ENCODE measurements at places on chromosomes 16 and 17. TPM values are rescaled to one million over a fixed set of nuclear protein-coding genes. Genes with fewer than 3 reads are reported as not detected.

ZNF286A gene
- total RNA-seq, result 31.9 TPM

TMEM231 gene
- total RNA-seq, result 7.1 TPM

KRTAP3-1 gene
- total RNA-seq, result not detected

ERBB2 gene
- 21.8 TPM for total RNA-seq
